T1000 (cell line): ENCODE measurements at places on chromosomes 7 and 10.
A peak's percentile ranks its signal among the peaks of the same experiment; 100 is the strongest.

DNA sequence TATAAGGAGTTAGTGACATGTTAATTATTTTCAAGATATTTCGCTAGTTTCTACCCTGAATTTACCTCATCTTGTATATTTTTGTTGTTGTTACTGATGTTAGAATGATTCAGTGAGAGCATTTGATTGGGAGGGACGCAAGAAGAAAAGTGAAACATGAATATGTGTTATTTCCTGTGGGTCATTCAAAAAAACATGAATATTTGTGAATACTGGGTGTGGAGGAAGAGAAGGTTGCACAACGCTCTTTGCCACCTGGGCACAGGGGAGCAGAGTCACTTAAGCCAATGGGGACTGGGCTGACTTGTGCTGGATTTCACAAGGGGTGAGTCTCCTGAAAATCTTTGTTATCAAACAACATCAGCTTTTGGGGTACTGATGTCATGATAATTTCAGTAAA lies 39.5 kb downstream of the AGK start:
- DNase-seq: no peak

DNA sequence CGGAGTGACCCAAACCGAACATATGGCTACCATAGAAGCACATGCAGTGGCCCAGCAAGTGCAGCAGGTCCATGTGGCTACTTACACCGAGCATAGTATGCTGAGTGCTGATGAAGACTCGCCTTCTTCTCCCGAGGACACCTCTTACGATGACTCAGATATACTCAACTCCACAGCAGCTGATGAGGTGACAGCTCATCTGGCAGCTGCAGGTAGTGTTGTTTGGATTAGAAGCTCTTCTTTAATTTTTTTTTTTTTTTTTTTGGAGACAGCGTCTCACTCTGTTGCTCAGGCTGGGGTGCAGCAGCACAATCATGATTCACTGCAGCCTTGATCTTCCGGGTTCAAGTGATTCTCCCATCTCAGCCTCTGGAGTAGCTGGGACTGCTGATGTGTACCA lies 45.8 kb downstream of the NRF1 start:
- no peak for DNase-seq

DNA sequence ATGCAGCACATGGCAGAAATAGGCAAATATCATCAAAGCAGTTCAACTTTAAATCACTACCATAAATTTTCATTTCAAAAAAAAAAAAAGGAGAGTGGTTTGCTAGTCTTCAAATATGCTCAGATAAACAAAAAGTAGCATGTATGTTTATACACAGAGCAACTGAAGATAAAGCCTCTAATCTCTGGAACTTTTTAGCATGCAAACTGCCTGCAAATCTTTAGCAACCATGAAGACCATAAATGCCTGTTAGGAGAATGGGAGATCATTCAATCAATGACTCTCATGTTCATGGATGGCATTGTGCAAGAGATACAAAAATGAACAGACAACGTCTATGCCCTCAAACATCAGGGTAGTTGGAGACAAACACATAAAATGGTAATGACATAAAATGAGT lies 57.3 kb downstream of the ORC5 start:
- no peak for DNase-seq

GRCh38 chr7:155692317-155692716 lies 47.9 kb downstream of the RBM33 start:
- DNase-seq: no peak

GRCh38 chr7:69932034-69932628 lies 333.9 kb downstream of the AUTS2 start:
- DNase-seq: peak; percentile 1

DNA sequence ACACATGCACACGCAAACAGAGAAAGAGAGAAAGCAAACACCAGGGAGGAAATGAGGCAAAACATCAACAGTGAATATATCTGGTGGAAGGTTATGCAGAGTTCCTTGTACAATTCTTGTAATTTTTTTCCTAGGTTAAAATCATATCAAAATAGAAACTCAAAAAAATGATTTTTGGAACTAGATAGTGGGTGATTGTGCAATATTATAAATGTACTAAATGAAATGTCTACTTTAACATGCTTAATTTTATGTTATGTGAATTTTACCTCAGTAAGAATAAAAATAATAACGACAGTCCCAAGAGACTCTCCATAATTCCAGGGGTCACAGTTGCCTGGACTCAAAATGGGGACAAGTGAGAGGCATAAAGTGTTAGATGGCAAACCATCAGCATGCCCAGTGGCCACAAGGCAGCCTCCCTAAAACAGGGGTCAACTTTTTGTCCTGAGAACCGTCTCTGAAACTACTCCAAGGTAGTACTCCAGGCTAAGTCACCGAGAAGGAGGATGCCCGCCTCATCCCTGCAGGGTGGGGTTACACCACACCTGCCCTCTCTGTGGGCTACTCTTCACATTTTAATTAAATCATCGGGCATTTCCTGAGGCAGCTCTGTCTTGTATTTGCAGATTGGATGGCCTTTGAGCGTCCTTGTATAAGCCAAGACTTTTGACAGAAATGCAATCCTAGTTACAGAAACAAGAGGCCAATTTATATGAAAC lies 267.7 kb downstream of the ELMO1 start:
- DNase-seq: no peak

DNA sequence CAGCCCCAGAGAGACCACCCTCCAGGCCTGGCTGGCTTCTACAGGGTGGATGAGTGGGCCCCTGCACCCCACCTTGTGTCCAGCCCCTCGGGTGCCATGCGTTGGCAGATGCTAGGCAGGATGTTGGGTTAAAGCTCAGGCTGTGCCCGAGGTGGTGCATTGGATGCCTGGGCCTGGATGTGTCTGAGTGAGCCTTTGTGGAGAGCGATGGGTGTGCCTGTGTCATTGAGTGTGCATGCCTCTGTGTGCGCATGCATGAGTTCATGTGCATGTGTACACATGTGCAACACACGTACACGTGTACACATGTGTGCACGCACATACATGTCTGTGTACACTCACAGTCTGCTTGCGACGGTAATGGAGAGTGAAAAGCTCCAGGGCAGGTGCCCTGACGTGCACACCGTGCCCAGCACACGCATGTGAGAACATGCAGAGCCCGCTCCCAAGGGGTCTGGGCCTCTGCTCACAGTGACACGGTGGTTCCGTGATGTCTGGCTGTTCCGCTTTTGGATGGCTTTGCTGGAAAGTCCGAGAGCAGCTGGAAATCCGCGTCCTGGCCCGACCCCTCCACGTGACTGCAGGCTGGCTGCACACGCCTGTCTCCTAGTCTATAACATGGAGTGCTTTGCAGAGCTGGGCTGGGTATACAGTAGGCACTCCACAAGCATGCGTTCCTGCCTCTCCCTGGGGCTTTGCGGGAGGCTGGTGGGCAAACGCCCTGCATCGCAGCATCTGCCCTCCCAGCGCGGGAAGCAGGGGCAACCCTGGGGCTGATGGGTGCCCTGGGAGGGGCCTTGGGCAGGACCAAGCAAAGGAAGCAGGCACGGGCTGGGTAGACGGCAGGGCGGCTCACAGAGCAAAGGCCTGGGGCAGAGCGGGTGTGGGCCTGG lies 36.9 kb downstream of the ELFN1 start:
- no peak for DNase-seq

DNA sequence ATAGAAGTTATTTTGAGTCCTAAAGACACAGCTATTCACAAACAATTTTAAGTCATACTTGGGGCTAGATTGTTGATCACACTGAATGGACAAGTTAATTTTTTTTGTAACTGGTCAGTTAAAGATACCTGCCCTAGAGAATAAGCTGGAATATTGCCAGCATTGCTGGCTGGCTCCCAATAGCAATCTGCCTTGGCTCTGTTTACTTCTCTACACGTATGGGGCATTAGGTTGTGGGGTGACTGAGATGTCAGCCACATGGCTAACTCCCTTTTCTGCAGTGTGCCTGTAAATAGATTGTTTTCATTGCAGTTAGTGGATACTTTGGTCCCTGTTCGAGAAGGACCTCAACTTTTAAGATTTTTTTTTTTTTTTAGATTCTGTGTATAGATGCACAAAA lies 128.2 kb downstream of the SEMA3E start:
- DNase-seq: no peak

DNA sequence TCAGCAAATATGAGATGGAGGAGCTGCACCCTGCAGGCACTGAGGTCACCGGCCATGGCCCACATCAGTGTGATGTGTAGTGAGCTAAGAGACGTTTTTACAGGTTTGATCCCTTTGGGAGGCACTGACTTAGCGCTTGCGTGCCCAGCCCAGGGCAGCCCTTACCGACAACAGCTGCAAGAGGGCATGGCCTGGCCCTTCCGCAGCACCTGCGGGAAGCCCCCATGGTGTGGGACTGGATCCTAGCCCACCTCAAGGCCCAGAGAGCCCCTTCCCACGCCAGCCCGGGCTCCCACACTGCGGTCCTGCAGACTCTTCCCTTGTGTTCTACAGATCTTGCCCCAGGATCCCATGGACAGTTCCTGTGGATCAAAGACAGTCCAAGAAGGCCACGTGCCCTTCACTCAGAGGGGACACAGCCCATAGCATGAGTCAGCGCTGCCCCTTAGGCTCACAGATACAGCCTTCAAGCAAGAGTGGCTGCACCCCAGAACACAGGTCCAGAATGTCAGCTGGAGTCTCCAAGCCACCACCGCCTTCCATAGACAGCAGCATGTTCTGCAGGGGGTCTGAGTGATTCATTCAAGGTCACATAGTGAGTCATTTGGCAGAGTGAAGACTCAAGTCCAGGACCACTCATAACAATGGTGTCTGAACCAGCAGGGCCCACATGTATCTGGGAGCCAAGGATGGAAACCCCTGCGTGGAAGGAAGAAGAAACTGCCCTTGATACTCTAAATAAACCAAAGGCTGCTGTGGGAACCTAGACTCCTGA lies 25.4 kb downstream of the TLL2 start:
- DNase-seq: no peak

DNA sequence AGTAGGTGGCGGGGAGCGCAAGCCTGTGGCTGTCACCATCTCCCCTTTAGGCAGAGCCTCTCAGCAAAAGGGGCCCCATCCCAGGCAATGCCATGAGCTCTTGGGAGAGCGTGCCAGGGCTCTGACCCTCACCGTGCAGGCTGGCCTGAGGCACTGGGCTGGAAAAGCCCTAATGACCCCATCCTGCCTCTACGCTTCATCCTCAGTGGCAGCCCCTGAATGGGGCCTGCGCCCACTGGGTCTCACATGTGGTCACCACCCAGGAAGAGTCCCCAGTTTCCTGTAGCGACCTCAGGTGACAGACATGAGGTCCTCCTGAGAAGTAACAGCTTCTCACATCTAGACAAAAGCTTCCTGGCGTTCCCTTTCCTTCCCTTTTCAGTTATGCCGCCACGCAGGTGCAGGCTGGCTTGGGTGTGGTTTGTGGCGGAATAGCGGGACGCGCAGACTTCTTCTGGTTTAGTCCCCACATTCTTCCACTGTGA lies 59.2 kb downstream of the CLEC2L start:
- DNase-seq: no peak

DNA sequence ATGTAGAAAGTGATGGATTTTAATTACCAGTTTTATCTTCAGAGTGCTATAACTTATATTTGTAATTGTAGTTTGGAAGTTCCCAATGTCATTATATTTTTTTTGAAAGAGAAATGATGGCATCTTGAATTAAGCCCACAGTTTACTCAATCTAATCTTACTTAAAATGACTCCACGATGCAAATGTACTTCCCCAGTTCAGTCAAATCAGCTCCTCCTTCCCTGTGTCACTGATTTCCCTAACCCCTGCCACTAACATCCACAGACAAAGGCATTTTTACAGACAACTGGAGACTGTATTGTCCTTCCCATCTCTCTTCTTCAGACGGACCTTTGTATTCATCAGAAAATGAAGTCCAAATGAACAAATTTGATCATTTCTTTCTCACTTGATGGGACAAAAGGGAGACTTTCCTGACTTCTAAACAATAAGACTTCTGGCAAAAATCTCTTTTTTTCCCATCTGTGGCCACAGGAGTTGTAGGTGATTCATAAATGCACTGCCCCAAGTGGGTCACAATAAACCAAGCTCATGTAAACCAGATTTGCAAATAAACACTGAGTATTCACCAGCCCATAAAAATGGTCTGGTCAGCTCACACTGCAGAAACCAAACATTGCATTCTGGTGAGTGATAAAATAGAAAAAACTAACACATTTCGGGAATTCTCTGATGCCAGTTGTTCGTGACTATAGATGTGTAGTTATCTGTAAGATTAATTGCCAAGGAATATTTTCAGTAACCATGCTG lies 162.9 kb downstream of the FANK1 start:
- no peak for DNase-seq

GRCh38 chr7:5394264-5395105 lies 29.1 kb downstream of the TNRC18 start:
- no peak for DNase-seq

GRCh38 chr10:28302012-28302637 lies 739 bp downstream of the MPP7 start:
- peak; percentile 19 for DNase-seq

- DNase-seq: peak; percentile 5
Measured at GRCh38 chr7:54015251-54015650, 526.9 kb upstream of the VSTM2A start.

DNA sequence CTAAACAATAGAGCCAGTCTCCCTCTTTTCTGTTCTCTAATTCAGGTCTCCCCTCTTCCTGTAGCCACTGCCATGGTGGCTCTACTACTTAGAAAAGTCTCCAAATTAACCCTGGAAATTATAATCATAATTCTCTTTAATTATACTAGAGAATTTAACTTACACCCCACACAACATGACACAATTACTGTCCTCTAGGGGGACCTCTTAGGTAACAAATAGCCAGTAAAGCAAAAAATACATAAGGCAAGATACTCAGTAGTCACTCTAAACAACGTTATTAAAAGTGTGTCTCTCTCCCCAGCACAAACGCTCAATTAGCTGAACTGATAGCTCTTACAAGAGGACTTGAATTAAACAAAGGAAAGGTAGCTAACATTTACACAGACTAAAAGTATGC lies 44.3 kb upstream of the ZNF107 start:
- DNase-seq: no peak

DNA sequence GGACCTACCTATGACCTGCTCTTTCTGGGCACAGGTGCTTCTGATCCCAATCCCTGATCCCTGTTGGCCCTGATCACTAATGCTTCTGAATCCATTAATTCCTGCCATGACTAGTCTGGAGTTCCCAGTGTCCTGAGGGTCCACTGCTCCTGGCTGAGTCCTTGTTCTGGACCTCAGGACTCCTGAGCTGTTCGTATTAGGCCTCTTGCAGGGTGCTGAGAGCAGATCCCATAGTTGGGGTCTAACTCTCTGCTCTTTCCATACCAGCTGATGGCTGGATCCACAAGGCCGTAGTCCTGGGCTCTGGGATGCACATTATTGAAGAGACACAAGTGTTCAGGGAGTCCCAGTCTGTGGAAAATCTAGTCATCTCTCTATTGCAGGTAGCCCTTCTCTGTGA lies 7.0 kb downstream of the MRPL43 start:
- DNase-seq: no peak

DNA sequence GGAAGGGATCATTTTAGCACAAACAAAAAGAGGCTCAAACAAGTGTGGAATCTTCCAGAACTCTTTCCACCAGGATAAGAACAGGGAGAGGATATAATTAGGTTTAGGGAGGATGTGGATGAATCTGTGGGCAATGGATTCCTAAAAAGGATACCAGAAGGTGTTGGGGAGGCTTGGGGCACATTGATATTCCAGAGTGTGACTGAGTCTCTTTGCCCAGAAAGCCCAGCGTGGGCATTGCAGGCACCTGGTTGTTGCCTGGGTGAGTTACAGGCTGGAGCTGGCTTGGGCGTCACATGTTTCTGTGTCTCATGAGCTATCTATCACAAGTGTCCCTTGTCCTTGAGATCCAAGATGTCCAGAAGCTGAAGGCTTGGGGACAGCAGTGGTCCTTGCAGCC lies 3.3 kb downstream of the COL26A1 start:
- DNase-seq: no peak
